ENCODE measurements at places on chromosomes 3 and 15.
A peak's percentile ranks its signal among the peaks of the same experiment; 100 is the strongest.

DNA sequence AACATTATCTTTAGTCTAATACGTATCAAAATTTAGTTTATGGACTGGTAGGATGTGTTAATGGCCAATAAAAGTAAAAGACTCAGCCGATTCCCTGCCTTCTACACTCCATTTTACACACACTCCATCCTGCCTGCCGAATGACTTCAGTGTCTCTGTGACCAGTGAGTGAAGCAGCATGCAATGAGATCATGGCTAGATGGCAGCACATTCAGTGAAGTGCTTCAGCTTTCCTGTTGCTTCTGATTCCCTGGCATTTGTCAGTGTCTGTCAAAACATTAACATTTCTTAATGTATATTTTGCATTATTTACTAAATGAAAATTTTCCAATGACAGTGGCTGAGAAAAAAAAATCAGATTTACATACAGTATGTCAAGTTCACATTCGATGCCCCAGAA, 412.0 kb downstream of the FHIT start:
- no peak for DNase-seq

DNA sequence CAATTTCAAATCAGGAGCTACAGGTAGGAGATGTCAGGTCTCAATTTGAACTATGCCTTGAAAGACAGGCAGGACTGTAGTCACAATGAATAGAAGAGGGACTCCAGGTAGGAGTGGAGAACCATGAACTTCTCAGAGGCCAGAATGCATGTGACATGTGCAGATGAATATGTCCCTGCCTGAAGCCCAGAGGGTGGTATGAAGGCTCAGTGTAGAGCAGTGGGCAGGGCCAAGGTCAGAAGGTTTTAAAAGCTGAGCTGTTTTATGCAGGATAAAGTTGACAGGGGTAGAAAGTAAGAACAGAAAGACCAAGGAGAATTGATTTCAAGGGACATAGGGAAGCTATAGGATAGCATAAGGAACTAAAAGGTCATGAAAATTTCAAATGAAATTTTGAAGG, 30.8 kb downstream of the CLK3 start:
- DNase-seq = no peak

DNA sequence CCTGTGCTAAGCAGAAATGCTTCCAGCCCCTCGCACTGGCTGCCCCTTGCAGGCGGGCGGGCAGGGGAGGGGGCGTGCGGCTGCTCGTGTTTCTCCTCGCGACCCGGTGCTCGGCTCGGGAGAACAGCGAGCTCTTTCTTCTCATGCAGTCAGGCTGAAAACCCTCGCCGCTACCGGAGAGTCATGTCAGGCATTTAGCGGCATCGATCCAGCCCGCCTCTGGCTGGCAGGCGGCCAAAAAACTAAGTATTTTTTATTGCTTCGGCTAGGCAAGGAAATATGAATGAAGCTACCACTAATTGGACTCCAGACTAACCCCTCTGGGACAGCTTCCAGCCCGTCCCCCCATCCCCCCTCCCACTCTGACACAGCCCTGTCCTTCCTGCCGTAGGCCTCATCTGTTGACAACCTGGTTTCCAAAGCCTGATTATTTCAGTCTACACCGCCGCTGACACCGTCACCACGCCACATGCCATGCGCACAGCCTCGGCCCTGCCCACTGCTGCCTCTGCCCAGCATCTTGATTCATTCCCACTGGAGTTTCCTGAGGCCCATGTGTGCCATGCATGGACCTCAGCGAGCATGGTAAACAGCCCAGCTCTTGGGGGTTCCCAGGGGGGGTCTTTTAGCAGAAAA, 35.3 kb downstream of the TLE3 start:
- no peak for DNase-seq

DNA sequence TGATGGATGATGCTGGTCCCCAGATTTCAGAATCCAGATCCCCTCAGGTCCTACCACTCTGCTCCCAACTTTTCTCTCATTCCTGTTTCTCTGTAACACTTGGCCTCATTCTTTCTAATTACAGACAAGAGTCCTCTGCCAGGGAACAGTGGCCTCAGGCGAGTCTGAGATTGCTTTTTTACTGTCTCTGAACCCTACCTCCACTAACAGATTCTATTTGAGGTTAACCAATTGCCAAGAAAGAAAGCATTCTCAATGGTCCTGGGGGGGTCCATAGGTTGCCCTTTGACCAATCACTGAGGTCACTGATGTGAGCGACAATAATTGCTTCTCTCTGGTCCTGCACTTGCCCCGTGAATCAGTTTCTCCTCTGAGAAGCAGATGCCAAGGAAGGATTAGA, 145.2 kb upstream of the TMEM108 start:
- no peak for DNase-seq

GRCh38 chr3:50237133-50237651, 1.2 kb downstream of the GNAI2 start:
- DNase-seq = peak; percentile 28

- DNase-seq = no peak
These were observed 2.7 kb downstream of the MAP6D1 start for GRCh38 chr3:183822631-183823030.

DNA sequence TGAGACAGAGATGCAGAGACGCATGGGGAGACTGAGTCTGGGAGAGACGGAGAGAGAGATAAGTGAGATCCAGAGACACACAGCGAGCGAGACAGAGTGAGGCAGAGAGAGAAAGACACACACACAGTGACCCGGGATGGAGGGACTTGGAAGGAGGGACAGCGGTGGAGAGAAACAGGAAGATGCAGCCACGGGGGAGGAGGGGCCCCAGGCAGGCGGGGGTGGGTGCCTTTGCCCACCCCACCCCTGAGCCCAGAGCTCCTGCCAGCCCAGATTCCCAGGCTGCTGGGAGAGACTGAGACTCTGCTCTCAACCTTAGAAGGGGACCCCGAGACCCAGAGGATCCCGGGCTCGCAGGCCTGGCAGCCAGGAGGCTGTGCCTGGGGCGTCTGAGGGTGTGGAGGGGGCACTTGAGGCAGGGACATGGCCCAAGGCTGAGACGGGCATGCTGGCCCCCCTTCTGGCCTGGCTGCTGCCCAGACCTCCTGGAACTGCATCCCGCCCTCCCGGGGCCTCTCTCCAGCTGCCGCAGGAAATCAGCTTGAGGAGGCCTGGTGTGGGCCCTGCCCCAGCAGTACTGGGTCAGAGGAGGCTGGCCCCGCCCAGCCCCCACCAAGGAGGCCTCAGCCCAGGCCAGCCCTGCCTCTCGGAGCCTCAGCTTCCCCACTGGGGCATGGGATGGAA, 18.1 kb downstream of the H1-8 start:
- DNase-seq = no peak

- no peak for DNase-seq
These were observed 88.6 kb upstream of the ADAMTS17 start for GRCh38 chr15:100430411-100430810.

DNA sequence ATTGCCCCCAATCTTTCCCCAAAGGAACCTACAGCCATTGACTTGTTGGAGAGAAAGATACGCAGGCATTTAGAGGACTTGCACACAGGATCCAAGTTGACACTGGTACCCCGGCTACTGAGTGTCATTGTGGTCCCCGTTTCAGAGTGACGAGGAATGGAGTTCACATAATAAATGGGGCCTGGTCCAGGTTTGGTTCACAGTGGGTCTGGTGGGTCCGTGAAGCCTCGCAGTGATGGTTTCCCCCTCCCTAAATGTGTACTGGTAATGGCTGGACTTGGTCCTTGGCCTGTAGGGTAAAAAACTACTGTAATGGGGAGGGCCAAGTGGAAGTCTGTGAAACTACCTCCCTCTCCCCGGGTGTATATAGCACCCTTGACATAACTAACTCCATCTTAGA, 232.1 kb upstream of the LYSMD4 start:
- no peak for DNase-seq

GRCh38 chr15:66777596-66778313, 75.7 kb downstream of the SMAD6 start:
- DNase-seq = no peak

DNA sequence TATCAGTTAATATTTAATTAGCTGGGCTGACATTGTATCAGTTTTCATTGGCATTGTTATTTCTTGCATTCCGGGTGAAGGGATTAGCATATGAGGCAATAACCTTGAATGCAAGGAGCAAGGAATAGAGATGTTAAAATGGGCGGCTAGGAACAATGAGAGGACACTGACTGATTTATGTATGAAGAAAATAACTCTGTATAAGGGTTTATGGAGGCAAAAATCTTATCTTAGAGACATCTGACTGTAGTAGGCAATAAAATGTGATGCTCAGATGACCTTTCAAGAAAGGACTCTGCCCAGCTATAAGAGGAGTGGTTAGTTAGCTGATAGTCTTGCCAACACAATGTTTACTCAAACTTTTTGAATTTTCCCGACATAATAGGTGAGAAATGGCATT, 158.3 kb downstream of the EFHB start:
- no peak for DNase-seq

DNA sequence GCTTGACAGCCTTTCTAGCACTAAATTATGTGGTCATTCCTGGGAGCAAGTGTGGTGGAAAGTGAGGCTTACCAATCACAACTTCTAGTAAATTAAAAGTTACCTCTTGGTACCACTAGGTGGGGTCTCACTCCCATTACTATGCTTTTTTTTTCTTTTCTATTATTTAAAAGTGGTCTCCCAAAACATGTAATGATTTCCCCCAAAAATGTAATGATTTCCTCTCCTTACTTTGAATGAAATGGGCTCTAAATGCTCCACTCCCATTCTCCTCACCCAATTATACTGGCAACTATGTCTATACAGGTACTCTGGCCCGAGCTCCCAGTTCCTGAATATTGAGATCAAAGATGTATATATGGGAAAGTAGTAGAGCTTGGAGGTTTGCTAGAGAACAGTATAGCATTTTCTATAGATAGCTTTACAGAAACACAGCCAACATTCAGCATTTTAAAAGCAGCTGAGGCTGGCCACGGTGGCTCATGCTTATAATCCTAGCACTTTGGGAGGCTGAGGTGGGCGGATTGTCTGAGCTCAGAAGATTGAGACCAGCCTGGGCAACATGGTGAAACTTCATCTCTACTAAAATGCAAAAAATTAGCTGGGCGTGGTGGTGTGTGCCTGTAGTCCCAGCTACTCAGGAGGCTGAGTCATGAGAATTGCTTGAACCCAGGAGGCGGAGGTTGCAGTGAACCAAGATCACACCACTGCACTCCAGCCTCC, 70.9 kb downstream of the DCUN1D1 start:
- peak; percentile 46 for DNase-seq

DNA sequence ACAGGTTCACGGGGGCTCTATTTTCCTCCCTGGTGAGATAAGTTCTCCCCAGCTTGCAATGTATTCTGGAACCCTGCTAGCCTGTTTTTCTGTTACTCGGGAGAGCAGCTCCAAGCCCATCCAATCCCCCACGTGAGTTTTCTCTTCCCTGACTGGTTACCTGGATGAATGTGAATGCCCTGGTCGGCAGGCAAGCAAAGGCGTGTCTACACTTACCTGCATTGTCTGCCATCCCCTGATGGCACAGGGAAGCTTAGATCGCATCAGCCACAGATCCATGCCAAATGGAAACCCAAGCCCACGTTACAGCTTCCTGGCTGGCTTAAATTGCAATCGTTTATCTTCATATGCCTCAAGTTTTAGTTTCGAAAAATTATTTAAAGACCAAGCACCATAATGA, 149.9 kb downstream of the FOXP1 start:
- DNase-seq = no peak
